Ovary (tissue), 10 donors: ENCODE measurements at places on chromosomes 11 and 22. TPM values are rescaled to one million over a fixed set of nuclear protein-coding genes. Genes with fewer than 3 reads are reported as not detected.
A peak's percentile ranks its signal among the peaks of the same experiment; 100 is the strongest.

DNA sequence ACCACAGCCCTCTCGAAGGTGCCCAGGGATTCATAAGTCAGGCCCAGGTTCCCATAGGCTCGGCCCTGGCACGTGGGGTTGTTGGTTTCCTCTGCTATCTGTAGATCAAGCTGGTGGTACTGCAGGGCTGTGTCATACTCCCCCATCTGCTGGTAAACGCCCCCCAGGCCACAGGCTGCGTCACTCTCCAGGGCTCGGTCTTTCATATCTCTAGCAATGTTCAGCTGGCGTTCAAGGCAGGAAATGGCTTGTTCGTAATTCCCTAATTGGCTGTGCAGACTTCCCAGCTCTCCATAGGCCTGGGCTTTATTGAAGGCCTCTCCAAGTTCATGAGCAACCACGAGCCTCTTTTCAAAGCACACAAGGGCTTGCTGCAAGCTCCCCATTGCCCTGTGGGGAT is 186.4 kb upstream of the PITPNB start:
- DNase-seq = no peak

Gene LUZP2
- total RNA-seq = 0.23 TPM

Gene CNGA4
- 0.18 TPM for total RNA-seq

DNA sequence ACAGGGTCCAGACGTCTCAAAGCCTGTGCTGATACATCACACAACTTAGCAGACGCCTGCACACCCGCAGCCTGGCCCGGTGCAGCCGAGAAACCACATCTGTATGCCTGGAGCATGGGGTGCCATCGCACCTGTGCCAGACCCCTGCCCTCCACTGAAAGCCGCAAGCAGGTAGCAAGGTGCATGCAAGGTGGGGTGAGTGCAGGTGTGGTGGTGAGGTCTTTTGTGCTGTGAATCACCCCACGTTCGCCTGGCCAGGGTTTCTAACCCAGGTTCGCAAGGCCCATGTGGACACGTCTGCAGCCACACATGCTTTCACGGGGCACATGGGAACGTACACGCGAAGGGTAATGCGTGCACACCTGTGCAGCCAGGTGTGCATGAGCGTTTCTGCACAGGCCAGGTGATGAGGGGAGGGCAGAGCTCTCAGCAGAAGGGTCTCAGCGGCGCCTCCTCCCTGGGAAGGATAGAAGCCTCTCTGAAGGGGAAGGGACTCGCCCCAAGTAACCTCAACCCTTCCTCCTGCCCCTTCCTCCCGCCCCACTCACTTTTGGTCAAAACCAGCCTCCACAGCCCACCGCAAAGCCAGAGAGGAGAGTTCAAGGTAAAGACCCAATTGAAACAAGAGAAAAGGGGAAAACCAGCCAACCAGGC is 19.5 kb downstream of the CBX7 start:
- no peak for DNase-seq

Gene CNTN5
- total RNA-seq = not detected

DNA sequence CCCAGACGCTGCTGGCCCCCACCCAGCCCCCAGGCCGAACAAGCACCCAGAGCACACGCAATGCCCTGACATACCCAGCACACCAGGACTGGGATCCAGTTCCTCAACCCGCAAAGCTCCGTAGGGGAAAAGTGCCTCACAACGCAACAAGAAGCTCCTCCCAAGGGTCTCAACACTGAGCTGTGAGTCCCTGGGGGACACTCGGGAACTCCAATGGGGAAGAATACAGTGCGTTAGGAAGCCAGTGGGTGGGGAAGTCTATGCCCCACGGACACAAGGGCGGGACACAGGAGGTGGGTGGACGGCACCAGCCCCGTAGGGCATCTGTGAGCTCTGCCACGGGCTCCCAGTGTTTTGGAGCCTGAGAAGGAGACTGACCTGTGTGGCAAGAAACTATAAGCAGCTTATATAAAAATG is 1.6 kb downstream of the DEAF1 start:
- no peak for DNase-seq

DNA sequence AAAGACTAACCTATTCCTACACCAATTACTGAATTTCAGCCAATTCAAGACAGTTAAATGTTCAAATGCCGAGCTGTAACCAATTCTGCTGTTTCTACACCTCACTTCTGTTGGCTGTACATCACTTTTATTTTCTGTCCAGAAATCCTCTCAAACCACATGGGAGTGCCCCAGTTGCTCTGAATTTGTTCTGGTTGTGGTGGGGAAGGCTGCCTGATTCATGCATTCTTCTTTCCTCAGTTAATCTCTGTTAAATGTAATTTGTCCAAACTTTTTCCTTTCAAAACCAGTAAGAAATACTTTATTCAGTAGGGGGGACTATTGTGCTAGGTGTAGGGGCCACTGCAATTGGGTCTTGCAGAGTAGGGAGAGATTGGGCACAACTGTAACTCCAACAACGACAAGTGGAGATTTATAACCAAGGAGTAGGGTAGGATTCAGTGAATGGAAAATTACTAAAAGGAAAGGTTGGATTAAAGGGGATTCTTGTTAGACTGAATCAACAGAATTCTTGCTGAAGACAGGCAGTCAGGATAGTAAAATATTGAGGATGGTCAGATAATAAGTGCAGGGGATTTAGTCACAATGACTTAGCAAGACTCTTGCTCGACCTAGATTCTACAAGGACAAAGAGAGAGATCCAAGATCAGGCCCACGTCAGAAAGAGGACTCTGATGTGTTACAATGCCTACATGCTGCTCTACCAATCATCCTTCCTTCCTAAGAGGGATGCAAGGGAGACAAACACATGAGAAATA is 593.5 kb upstream of the FAT3 start:
- DNase-seq = no peak

Gene SPI1
- 5.7 TPM for total RNA-seq

Gene LRRN4CL
- 19.5 TPM for total RNA-seq

- no peak for DNase-seq
These were observed 38.0 kb downstream of the SOX6 start for GRCh38 chr11:16318320-16318719.

- no peak for DNase-seq
These were observed 910.4 kb downstream of the METTL15 start for GRCh38 chr11:29018631-29019030.

Gene SLC16A8
- not detected for total RNA-seq

Gene UBQLNL
- 1.5 TPM for total RNA-seq

- peak; percentile 11 for DNase-seq
These were observed 845 bp downstream of the MPPED2 start for GRCh38 chr11:30585125-30585891.

- DNase-seq = no peak
These were observed 51.6 kb upstream of the TCF20 start for GRCh38 chr22:42321908-42322561.

Gene OR2D2
- total RNA-seq = not detected

DNA sequence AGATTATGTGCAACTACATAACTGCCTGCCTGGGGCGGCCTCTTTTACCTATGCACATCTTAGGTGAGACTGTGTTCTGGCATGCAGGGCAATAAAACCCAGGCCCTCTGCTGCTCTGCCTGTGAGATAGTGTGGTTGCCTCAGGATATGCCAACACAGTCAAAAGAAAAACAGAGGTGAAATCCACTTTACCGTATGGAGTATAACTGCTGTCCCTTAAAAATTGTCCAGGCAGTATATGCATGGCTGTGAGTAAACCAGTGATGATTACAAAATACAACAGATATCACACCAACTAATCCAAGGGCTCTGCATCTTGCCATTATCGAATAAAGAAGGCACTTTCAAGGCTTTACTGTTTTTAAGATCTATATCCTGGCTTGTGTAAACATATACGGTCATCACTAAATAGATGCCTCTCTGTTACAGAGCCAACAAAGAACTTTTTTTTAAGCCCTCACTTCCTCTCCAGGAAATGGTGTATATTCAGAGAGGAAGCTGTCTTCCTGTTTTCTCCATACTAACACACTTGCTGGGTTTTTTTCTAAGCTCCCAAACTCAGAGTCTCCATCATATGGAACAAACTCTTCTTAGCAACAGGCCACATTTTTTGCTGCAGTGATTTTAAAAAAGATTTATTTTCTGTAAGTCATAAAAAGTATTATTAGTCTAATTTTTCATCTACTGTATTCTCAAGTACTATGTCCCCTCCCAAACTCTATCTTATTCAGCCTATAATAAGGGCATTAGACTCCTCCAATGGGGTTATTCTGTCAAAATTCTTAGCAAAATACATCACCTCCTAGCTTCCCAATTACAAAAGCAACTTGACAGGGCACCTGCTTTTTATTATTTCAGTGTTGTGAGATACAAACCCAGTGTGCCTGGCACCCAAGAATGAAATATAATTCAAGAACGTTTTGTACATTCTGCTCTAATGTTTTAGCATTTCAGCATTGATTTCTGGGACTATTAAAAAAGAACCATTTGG is 135.2 kb downstream of the MAML2 start:
- no peak for DNase-seq

Gene NAA40
- total RNA-seq = 10.0 TPM

Gene TREH
- total RNA-seq = not detected

- no peak for DNase-seq
These were observed 18.9 kb downstream of the SHANK3 start for GRCh38 chr22:50691521-50691920.

DNA sequence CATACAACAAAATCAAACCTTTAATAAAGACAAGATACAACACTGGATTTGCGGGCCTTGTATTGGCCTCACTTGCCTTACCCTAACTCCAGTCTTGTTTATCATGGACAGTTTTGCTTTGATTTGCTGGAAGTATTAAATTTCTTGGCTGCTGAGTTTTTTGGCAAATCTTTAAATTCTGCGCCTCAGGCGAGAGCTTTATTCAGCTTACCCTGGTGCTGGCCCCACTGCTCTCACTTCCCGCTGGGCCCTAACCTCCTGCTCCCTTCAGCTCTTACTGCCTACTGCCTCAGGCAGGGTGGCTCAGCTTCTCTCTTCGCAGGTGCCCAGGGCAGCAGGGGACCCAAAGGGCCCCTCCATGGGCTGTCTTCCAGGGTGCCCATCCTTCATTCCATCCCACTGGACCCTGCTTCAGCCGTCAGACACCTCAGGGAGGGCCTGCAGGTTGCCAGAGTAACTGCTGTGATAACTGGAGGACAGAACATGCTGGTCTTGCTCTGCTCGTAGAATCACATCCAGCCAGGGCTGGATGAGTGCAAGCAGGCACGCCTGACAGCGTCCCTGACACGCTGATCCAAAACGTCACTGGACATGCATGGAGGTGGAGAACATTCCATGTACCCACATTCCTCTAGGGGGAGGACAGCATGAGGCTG is 45.7 kb upstream of the TUB start:
- DNase-seq = peak; percentile 60

DNA sequence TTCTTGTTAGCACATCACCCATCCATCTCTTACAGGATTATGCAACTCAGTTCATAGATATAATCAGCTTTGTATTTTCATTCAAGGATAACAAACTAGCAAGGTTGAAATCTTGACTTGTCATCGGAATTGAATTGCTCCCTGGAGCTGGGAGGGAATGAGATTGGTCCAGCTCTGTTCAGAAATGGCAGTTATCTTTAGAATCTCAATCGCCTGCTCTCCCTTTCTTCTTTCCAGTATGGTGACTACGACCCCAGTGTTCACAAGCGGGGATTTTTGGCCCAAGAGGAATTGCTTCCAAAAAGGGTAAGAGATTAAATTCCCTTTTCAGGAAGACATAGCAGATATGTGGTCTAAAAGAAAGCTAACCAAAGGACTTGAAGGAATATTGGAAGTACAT is 51.0 kb downstream of the NF2 start:
- DNase-seq = no peak

GRCh38 chr22:36578619-36579018 is 49.7 kb upstream of the EIF3D start:
- no peak for DNase-seq

- DNase-seq = peak; percentile 53
These were observed 1.4 kb downstream of the SGSM1 start for GRCh38 chr22:24807284-24807950.
